ENCODE measurements at places on chromosomes 13 and 19.

GRCh38 chr13:30133996-30134395 lies 173.4 kb downstream of the KATNAL1 start:
- DNase-seq: no peak

- DNase-seq: no peak
These were observed 7.3 kb upstream of the MAB21L1 start for GRCh38 chr13:35483761-35484160.

- DNase-seq: no peak
These were observed 42.6 kb downstream of the KLF2 start for GRCh38 chr19:16367261-16367683.

- peak; percentile 68 for DNase-seq
These were observed 11.9 kb upstream of the PRKD2 start for GRCh38 chr19:46728693-46729339.

DNA sequence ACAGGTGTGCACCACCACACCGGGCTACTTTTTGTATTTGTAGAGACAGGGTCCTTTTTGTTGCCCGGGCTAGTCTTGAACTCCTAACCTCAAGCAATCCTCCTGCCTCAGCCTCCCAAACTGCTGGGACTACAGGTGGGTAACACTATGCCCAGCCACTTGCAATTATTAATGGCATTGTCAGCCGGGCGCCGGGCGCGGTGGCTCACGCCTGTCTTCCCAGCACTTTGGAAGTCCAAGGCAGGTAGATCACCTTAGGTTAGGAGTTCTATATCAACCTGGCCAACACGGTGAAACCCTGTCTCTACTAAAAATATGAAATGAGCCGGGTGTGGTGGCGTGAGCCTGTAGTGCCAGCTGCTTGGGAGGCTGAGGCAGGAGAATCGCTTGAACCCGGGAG lies 2.7 kb upstream of the MEX3D start:
- no peak for DNase-seq

- no peak for DNase-seq
These were observed 31.5 kb downstream of the PEPD start for GRCh38 chr19:33490041-33490451.

GRCh38 chr19:47322058-47322457 lies 9.9 kb upstream of the C5AR2 start:
- DNase-seq: no peak

- DNase-seq: no peak
These were observed 15.5 kb downstream of the TEX101 start for GRCh38 chr19:43430142-43430710.

DNA sequence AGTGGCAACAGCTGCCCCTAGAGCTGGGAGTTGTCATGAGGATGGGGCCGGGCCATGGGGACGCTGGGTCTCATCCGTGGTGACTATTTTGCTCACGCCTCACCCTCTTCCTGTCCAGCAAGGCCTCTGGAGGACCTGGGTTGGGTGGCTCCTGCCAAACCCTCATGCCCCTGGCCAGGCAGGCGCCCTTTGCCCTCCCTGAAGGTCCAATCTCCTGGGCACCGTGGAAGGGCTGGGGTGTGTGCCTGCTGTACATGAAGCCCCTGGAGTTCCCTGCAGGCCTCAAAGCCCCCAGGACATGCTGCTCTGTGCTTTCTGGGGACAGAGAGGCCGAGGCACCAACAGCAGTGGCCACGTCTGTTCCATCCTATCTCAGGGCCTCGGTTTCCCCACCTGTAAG lies 13.8 kb downstream of the LRP3 start:
- DNase-seq: no peak

All from stimulated activated CD4-positive, alpha-beta T cell treated with anti-CD3 and anti-CD28 coated beads, Interleukin-1b, Interleukin-23, amount 100 ng/mL, for 1 hour (primary cell).